ENCODE measurements at places on chromosomes 11 and 22.
A peak's percentile ranks its signal among the peaks of the same experiment; 100 is the strongest.

- no peak for DNase-seq
Observed at GRCh38 chr11:70507466-70508230, 109.3 kb downstream of the CTTN start.

DNA sequence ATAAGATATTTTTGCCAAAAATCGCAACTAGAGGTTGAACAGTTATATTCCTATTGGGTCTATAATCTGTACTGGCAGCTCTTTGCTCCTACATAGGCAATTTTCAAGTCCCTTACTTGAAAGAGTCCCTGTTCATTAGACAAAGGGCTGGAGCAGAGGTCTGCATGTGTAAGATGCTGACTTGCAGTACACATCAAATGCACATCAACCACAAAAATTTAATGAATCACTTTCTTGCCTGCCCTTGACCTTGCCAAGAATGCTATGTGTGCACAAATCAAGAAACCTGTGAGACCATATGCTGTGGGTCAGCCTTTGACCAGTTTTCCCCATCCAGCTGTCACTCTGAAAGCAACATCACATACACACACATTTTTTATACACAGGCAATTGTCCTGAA, 661.5 kb downstream of the LRRC4C start:
- DNase-seq: no peak

DNA sequence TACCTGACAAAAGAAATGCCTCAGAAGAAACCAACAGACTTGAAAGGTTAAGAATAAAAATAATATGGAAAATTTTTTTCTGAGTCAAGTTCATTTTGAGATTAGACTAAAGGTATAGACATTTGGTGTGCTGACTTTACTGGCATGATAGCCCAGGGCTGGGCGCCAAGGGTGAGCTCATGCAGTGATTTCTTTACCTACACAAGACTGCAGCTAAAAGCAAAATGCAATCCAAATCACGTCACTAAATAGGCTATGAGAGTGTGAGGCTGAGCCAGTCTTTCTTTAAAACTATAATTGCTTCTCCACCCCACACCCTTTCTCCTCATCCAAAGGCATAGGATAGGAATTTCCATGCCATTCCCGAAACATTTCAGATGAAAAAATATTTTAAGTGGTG, 196.5 kb downstream of the FAM76B start:
- no peak for DNase-seq

- no peak for DNase-seq
Observed at GRCh38 chr11:69078930-69079605, 30.3 kb downstream of the TPCN2 start.

DNA sequence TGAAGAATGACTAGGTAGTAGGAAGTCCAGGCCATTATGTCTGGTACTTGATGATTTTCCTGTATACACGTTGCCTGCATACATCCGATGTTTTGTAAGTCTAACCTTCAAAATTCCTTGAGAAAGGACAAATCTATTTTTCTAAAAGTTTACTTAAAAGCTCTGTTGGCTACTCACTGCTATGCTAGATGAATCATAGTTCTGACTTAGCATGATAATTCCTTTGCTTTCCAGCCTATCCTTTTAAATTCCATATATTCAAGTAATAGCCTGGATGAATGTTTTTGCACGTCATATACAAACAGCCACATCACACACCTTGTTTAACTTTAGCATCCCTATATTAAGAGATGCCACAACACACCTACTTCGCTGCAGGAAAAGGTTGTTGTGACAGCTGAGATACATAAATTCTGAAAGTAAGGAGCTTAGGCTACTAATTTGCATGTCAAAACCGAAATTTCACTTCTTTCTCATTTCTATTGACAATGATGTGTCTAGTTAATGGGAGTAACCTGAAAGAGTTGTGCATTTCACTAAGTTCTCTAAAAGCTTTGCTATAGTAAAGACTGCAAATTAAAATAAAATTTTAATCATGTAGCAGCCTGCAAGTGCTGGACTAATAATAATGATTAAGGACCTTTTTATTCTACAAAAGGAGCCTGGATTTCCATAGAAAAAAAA, 1116.4 kb downstream of the JRKL start:
- no peak for DNase-seq

DNA sequence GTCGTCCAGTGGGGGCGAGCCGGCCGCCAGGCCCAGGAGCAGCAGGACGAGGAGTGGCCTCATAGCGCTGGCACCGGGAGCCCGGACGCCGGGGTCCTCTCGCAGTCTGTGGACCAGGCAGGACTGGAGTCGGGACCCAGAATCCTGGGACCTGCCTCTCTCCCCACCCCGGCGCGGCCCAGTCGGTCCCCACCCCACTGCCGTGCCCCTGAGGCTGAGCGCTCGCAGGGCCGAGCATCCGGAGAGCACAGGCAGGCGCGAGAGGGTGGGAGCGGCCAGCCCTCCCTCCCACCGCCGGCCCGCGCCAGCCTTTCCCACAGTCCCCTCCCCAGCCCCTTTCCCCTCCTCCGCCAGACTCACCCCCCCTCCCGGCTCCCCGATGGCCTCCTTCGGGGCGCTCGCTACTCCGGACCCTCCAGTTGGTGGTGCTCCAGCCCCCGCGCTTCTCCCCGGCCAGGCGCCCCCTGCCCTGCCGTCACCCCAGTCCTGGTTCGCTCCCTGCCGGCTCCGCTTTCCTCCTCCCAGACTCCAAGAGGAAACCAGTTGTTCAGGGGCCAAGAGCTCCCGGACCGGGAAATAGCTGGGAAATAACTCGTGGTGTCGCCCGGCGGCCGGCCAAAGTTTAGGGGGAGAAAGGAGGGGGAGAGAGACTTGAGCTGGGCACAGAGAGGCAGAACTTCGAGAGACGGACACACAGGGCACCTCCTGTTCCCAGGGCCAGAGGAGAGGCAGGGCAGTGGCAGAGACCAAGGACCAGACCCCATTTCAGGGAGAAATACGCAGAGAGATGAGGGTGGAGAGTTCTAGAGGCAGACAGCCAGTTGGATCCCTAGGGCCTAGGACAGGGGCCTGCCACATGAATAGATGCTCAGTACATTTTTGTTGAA, at the start of gene C1QTNF5:
Gene C1QTNF5 (minus strand): TSS at position 549 of the 887 bp plus-strand sequence. CDS start 486 bp downstream, at position 63.
- DNase-seq: peak; percentile 82

DNA sequence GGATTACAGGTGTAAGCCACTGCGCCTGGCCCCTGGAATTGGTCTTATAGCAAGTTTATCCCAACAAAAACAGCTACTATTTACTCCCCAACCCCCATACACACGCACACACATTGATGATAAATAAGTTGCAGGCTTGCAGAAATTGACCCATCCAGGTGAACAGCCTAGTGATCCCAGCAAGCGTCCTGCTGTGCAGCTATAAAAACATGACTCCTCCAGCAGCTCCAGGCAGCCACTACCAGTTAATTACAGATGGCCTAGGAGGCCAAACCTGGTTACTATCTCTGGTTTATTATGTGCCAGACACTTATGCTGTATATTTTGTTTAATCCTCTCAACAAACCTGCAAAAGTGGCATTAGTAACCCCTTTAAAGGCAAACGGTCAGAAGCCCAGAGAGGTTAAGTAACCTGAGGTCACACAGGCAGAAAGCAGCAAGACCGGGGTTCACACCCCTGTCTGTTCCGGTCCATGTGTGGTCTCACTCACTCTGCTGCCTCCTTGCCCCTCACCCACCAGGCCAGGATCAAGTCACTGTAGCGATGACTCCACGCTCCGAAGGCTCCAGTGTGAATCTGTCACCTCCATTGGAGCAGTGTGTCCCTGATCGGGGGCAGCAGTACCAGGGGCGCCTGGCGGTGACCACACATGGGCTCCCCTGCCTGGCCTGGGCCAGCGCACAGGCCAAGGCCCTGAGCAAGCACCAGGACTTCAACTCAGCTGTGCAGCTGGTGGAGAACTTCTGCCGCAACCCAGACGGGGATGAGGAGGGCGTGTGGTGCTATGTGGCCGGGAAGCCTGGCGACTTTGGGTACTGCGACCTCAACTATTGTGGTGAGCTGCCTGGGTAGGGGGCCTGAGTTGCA, 6.6 kb downstream of the F2 start:
- DNase-seq: no peak

- DNase-seq: peak; percentile 45
Observed at GRCh38 chr11:45371251-45372115, 85.3 kb upstream of the SYT13 start.

DNA sequence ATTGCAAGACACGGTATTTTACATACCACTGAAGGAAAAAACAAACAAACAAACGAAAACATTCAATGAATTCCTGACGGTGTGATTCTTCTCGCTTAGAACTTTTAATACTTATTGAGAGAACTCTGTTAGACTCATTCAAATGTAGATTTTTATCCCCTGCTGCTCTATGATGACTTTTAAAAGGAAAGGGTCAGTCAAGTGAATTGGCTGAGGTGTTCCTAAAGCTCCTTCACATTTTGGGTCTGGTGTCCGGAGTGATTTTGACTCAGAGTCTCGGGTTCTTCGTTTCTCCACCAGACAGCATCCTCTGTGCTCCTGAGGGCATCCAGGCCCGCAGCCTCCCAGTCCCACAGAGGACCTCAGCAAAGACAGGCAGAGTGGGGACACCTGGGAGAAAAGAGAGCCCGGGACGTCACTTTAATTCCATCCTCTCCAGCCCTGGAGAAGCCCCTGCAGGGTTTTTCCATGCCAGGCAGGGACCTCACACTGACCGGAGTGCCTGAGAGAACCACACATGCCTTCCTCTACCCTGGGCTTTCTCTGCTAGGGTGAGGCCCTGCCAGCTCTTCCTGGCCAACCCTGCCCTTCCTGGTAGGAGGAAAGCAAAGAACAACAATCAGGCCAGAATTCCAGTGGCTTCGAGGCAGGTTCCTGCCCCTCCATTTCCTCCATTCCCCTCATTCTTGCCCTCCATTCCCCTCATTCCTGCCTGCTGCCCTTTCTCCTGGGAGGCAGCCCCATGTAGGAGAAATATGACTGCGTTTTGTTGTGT, 1.4 kb upstream of the CSF2RB start:
- no peak for DNase-seq

DNA sequence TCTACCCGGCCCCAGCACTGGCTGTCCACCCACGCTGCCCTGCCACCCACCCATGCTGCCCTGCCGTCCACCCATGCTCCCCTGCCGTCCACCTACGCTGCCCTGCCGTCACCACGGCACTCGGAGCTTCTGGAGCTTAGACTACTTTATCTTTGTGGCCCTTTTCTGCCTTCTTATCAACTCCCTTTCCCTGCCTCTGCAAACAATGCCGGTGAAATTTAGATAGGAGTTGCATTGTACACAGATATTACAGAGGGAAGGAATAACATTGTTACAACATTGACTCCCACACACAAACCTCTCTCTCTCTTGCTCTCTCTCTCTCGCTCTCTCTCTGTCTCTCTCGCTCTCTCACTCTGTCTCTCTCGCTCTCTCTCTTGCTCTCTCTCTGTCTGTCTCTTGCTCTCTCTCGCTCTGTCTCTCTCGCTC, 33.7 kb upstream of the BRSK2 start:
- no peak for DNase-seq

All from ovary (tissue), 10 donors.